ENCODE measurements at places on chromosomes 16 and 17.
A peak's percentile ranks its signal among the peaks of the same experiment; 100 is the strongest.

GRCh38 chr16:28610595-28611191 lies 849 bp upstream of the SULT1A1 start:
- no peak for DNase-seq

- no peak for DNase-seq
Measured at GRCh38 chr17:17682737-17683680, 1.8 kb downstream of the RAI1 start.

DNA sequence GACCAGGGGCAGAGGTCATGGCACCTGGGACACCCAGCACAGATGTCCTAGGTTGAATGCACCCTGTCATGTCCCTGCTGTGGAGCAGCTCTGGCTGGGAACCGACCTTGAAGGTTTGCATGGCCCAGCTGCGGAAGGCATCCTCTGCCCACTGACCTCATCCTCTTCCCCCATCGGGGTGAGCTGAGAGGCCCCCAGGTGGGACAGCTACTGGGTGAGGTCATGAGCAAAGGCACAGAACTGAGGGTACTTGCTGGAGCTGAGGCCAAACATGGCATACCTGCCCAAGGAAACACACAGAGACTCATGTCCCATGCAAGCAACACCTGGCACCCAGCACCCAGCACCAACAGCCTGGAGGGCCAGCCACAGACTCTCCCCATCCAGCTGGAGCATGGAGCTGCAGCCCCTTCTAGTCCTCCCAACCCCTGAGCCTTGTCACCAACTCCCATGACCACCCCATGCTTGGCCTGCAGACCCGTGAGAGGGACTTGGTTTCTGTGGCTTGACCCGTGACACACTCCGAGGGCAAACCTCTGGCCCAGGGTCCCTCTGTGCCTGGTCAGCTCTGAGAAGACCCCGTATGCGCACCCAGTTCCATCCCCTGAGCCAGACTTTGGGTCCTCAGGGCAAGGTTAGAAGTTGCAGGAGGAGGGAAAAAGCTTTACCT lies 33.1 kb downstream of the LGALS9 start:
- no peak for DNase-seq

GRCh38 chr16:88478889-88479792 lies 26.1 kb downstream of the ZFPM1 start:
- no peak for DNase-seq

GRCh38 chr17:72631949-72632684 lies 460.4 kb downstream of the SLC39A11 start:
- DNase-seq = no peak

GRCh38 chr16:55567382-55567781 lies 898 bp downstream of the CAPNS2 start:
- no peak for DNase-seq

- DNase-seq = peak; percentile 39
Measured at GRCh38 chr17:79391376-79392233, 219.2 kb downstream of the RBFOX3 start.
